ENCODE measurements at places on chromosomes 12 and 14.
A peak's percentile ranks its signal among the peaks of the same experiment; 100 is the strongest.

GRCh38 chr12:27212861-27213260, 31.2 kb upstream of the STK38L start:
- DNase-seq: no peak

- DNase-seq: no peak
These were observed 21.2 kb upstream of the AKAP5 start for GRCh38 chr14:64444140-64444539.

DNA sequence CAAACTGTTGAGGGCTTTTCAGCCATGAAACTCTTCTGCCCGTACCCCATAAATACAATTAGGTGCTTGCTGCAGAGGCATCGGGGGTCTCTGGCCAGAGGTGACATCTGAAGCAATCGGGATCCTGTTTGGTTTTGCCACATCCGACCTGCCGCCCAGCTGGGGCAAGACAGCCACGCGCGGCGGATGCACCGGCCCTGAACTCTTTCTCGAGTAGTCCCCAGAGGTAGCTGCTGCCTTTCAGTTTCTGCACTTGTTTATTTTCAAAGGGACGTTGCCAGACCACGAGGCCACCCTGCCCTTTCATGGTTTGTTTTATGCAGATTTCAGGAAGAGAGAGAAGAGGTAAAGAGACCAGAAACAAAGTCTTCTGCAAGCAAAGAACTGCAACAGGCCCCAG, 10.6 kb upstream of the MLXIP start:
- DNase-seq: peak; percentile 18

GRCh38 chr12:95966287-95966870, 23.2 kb downstream of the AMDHD1 start:
- DNase-seq: no peak

DNA sequence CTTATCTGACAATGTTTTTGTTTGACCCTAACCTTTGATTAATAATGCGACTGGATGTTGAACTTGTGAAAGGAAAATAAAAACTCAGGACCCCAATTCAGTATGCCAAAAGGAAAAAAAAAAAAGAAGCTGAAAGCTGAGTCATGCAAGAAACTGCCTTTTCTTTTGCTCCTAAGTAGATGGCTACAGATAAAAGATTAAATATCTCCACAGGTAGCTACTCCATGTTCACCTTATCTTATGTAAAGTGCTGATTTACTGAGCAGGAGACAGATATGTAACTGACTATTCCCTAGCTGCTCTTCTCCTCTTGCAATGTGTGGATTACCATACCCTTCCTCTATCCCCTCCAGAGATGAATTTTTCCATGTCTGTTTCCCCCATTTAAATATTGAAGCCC, 30.8 kb upstream of the TCL1B start:
- no peak for DNase-seq

- no peak for DNase-seq
These were observed 67.0 kb downstream of the DIP2B start for GRCh38 chr12:50571786-50572185.

- no peak for DNase-seq
These were observed 37.6 kb downstream of the MVK start for GRCh38 chr12:109611223-109611622.

DNA sequence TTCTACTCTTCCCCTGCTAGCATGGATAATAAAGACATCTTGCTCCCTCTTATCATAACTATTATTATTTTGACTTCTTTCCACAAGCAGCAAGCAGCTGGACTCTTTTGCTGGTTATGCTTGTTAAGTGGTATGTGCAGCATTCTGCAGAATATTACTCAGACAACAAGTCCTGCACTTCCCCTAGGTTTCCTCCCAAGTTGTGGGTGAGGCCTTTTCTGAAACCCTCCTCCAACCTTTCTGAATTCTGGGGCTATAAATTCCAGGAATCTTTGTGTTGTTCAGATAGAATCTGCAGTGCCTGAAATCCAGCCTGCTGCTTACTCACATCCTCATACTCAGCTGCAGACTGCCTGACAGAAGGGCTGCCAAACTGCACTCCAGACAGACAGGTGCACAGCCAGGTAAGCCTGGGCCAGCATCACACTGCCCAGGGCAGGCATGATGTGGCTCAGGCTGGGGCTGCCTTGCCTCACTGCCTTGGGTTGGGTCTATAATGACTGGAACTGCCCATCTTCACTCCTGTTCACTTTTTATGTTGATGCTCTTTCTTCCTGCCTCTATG, 6.2 kb upstream of the DHRS2 start:
- DNase-seq: no peak

DNA sequence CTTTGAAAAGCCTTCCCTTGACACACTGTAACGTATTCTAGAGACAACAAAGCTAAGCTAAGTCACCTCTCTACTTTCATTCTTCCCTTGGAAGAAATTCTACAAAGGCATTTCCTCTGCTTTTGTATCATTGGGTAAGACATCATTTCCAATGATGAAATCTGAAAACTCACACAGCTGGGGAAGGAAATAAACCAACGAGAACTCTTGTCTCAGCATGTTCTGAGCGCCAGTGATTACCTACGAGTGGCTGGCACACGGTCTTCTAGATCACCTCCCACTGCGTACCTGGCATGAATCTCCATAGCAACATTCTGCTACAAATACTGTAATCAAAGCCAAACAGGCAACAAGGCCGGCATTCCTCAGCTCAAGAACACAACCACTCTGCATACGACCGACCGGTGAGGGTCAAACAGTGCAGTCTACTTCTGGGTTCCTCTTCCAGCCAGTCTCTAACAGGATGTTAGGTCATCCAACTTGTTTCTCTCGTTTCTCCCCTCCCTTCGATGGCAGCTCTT, 7.6 kb downstream of the VPS37B start:
- peak; percentile 84 for DNase-seq

GRCh38 chr14:33967138-33967537, 16.3 kb upstream of the EGLN3 start:
- DNase-seq: no peak

DNA sequence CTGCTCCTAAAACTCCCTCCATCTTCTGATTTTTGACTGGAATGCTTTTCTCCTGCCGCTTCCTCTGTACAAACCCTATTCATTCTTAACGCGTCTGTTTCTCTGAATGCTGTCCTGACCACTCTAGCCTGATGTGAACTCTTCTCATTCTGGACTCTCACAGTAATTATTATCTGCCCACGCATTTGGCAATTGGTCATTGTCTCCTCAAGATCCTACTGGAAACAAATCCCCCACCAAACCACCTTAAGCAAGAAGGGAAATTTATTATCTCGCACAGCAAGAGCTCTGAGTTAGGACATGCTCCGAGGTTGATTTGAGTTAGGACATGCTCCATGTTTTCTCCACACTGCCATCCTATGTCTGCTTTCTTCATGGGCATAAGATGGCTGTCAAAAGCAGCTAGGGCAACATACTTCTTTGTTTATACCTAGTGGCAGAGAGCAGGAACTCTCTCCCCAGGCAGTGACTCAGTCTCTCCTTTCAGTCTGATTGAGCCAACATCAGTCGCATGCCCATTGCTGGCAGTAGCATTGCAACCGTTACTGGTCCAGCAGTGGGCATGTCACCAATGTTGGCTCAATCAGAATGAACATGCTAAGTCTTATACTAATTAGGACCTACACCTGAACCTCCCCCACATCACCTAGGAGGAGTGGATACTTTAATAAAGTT, 102.2 kb downstream of the SSPN start:
- no peak for DNase-seq

- DNase-seq: no peak
These were observed 8.5 kb upstream of the IL22 start for GRCh38 chr12:68261896-68262295.

- no peak for DNase-seq
These were observed 8.8 kb downstream of the VPS37B start for GRCh38 chr12:122886851-122887818.

- DNase-seq: no peak
These were observed 46.5 kb downstream of the ATL1 start for GRCh38 chr14:50606468-50606867.

GRCh38 chr12:124523071-124523470, 44.3 kb downstream of the NCOR2 start:
- DNase-seq: no peak

DNA sequence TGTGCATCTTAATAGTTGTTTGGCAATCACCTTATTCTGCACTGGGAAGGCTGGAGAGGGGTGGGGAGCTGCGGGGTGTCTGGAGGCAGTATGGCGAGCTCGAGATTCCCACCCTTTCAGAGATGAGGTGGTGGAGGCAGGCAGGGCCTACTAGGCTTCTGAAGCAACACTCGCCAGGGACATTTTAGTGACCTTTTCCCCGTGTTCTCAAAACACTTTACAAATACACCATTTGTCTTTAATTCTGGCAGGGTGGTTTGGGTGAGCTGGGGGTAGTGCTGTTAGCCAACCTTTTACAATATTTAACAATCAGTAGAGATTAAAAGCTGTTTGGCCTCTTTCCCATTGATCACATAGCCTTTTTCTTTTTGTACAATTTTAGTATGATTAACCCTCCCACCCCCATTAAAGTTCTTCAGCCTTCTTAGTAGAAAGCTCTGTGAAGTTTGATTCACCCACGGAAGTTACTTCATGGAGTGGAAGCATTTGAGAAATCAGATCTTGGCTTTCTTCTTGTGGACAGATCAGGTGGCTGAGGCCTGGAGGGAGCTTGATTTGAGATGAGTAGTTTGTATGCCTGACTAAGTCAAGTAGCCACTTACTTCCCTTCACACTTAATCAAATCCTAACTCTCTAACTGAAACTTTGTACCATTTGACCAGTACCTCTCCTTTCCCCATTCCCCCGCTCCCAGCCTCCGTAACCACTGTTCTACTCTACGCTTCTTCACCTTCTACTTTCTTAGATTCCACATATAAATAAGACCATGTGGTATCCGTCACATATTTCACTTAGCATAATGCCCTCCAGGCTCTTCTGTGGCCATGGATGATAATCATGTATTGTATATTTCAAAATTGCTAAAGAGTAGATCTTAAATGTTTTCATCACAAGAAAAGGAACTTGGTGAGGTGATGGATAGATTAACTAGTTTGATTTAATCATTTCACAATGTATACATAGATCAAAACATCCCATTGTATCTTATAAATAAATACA, 41.0 kb downstream of the TRAF3 start:
- no peak for DNase-seq

GRCh38 chr14:104113631-104114420, 24.6 kb upstream of the KIF26A start:
- no peak for DNase-seq

GRCh38 chr14:32531942-32532515, 202.9 kb downstream of the AKAP6 start:
- no peak for DNase-seq

DNA sequence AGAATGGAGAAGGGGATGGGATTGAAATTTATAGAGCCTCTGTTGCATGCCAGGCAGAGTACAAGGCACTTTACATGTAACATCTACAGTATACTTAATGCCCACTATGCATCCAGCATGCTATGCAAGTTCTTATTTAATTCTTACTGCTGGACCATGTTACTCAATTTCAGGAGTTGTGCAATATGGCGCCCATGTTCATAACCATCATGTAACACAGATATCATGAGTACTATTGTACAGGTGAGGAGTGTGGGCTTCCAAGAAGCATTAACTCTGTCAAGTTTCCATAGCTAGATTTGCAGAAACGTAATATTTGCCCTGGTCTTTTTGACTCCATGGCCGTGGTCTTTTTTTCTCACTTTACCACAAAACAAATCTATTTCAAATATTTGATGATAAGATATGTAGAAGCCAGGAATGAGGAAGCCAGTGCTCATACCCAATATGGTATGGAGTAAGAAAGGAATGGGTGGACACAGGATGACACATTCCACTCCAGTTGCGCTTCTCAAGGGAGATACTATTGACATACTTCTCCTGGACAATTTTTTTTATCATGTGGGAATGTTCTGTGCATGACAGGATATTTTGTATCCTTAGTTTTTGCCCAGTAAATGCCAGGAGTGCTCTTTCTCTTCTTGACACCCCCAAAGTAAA, 191.8 kb downstream of the C12orf75 start:
- DNase-seq: no peak

- no peak for DNase-seq
These were observed 2.7 kb upstream of the DCD start for GRCh38 chr12:54650889-54651288.

GRCh38 chr12:93451423-93452158, 9.8 kb upstream of the UBE2N start:
- DNase-seq: no peak

- DNase-seq: no peak
These were observed 439.0 kb upstream of the STXBP6 start for GRCh38 chr14:25488961-25489360.

- no peak for DNase-seq
These were observed 70.7 kb downstream of the SRRM4 start for GRCh38 chr12:119052001-119052400.

- peak; percentile 32 for DNase-seq
These were observed at the start of gene MANSC1 for GRCh38 chr12:12349711-12350665. TSS of gene MANSC1 (minus strand) at chr12:12350242. CDS start at chr12:12343314, 6,928 bp downstream.

DNA sequence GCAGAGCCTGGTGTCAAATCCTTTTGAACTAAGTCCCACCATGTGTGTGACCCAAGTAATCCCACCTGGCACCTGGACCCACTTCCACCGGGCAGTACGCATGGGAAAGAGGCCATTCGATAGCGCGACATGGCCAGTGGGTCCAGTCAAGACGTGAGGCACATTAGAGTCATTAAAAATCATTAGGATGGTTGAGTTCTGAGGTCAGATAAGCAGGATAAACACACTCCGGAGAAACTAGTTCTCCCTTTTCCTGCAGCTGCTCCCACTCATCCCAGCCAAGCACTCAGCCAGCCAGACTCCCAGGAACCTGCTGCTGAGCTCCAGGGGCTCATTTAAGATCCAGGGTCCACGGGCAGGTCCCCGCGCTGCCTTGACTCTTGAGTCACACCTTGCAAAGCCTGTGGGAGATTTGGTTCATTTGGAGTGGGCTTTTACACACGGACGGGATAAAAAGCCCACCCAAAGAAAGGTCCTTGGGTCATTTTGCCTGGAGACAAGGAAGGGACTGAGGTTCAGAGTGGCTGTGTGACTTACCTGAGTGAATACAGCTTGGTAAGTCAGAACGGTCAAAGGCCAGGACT, 313.9 kb downstream of the BCL11B start:
- DNase-seq: no peak

DNA sequence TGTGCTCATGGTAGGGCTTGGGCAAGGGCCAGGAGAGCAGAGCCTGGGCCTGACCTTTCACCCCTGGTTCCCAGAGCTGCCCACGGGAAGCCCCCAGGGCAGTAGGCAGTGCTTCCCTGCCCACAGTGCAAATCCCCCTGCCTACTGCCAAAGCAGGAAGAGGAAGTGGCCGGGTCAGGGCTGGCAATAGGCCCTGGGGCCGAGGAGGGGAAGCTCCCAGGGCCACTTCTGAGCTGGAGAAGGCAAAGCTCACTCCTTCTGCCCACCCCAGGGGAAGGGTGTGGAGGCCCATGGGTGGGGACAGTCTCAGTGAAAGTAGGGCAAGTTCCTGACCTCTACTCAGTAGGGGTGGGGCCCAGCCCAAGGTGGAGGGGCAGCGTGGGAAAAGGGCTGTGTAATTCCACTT, 5.4 kb upstream of the NR4A1 start:
- DNase-seq: no peak

GRCh38 chr12:40104461-40105264, 1.2 kb downstream of the SLC2A13 start:
- DNase-seq: no peak

DNA sequence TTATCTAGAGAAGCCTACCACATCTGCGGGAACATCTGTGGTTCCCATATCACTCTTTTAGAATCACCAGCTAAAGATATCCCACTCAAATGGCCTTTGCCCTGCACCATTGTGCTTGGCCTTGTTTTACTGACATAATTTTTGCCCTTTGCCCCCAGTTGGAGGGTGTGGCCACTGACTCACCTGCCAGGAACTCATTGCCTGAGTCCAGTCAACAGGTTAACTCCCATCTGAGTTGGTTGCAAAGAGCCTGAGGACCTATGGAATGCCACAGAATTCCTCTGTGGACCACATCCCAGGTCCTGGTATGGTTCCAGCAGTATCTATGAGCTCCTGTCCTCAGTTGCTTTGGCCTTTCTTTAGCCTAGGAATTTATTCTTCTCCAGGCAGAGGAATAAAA, 55.7 kb upstream of the PTGR2 start:
- DNase-seq: no peak
